ENCODE measurements at places on chromosomes 2 and 18.

GRCh38 chr2:218319813-218320365 is 27.6 kb upstream of the TMBIM1 start:
- DNase-seq, result no peak

DNA sequence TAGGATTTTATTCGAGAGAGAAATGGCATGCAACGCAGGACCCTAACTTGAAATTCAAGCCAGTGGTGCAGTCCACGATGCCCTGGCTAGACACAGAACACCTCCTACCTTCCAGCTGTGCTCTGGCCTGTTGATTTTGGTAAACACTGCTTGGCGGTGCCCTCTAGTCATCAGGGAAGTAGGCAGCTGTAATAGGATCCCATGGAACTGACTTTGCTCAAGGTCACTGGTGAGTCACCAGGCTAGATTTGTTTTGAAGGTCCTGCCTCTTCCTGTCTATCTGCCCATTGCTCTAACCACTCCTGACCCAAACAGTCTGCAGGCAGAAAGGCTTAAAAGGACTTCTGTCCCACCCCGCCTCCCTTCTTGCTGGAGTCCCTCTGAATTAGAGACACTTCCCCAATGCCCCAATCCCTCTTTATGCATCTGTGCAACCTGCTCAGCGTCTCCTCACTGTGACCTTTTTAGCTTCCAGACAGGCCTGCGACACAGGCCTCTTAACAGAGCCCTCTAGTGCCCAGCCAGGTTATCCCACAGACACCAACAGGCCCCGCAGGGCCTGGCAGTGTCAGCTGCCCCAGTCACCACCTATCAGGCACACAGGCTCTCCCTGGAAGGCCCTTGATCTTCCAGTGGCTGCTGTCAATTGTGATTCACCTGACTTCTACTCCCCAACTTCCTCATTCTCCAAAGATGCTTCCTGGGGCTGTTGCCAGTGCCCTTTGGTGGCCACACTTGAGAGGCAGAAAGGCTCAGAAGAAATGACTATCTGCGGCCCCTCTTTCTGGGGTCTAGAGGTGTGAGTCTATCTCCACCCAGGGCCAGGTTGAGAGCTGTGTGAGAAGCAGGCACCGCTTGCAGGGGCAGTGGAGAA is 5.2 kb downstream of the TMEM127 start:
- DNase-seq, result peak; percentile 69

- peak; percentile 63 for DNase-seq
These were observed 20.6 kb downstream of the DUSP11 start for GRCh38 chr2:73759285-73759764.

DNA sequence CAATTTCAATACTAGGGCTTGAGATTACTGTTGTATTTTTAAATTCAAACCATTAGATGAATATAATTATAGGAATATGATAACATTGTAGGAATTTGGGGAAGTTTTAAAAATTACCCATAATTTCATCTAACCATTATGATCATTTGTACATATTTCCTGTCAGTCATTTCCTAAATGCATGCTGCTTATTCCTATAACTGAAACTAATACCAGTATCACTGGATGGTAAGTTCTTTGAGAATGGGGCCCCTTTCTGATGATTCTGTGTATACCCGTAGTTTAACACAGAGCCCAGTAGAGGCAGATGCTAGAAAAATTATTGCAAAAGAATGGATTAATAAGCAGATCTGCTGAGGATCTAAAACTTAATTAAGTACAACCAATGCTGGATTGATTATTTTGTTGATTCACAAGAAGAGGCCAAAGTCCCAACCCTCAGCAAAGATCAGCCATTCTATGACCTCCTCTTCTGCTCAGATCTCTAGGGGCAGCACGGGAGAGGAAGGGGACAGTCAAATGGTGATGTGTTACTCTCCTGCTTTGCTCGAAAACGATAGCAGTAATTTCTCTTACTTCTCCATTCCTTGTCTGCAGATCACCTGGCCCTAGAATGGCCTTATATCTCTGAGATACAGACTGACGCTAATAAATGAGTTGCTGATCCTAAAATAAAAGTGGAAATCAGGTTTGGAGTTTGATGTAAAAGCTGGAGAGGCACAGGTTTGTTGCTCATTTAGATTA is 69.5 kb upstream of the PELI1 start:
- no peak for DNase-seq

GRCh38 chr2:123717636-123718334 is 307.3 kb upstream of the CNTNAP5 start:
- no peak for DNase-seq

DNA sequence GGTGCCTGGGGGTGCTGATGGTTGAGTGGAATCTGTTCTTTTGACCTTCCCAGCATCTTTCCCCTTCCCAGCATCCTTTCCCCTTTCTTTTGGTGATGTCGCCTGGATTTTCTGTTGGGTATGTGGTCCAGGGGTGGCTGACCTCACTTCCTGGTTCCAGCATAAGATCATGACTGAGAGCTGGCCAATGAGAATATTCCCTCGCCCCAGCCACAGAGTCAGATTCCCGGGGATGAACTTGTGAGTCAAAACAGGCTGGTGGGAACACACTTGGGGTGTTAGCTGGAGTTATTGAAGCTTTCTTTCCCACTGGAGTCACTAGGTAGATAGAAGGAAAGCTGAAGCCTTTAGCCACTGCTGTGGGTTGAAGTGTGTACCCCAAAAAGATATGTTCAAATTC is 28.0 kb upstream of the FOSL2 start:
- no peak for DNase-seq

DNA sequence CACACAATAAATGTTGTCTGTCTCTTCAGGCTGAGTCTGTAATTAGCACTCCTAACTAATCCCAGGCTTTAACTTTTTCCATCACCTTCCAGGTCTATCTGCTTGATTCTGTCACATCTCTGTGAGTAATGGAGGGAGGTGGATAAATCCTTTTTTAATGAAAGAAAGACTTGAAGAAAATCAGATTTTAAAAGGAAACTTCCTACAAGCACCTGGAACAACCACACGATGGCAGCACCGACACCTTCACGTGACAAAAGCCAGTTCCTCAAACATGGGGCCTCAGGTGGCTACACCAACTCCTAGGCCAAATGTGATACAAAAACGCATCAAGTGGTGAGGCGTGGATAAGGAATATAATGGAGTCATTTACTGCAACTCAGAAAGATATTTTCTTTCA is 41.8 kb downstream of the TGFBRAP1 start:
- DNase-seq, result peak; percentile 27

GRCh38 chr2:160268151-160268781 is 68.2 kb upstream of the ITGB6 start:
- DNase-seq, result no peak

- no peak for DNase-seq
These were observed 125.8 kb upstream of the ZNF804A start for GRCh38 chr2:184472481-184472880.

GRCh38 chr2:86185517-86186212 is 9.6 kb downstream of the IMMT start:
- no peak for DNase-seq

- no peak for DNase-seq
These were observed 90.1 kb downstream of the GAREM1 start for GRCh38 chr18:32380559-32380958.

GRCh38 chr2:26649992-26650712 is 9.0 kb upstream of the CIB4 start:
- DNase-seq, result no peak

- no peak for DNase-seq
These were observed 22.3 kb upstream of the CHMP1B start for GRCh38 chr18:11828786-11829432.

- DNase-seq, result peak; percentile 33
These were observed 55.9 kb downstream of the E2F6 start for GRCh38 chr2:11410101-11410500.

DNA sequence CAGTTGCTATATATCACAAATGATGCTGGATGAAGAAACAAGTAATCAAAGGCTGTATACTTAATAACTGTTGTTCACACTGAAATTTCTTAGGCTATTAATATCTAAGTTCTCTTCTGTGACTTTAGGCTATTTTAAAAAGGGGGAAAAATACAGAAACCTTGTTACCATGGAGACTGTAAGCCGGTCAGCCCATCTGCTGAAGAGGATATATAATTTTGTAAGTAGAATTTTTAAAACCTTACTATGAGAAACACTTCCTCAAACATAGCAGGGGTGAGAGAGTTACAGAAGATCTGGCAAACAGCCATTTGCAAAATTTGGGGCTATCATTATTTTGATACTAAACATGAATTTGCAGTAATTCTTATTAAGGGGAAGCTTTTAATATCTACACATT is 27.8 kb downstream of the CACNB4 start:
- no peak for DNase-seq

GRCh38 chr18:5295231-5295920 is at the start of gene ZBTB14:
Gene ZBTB14, minus strand, starts transcription at chr18:5295726. Its CDS starts 2,480 bp downstream, at chr18:5293246.
- peak; percentile 75 for DNase-seq

DNA sequence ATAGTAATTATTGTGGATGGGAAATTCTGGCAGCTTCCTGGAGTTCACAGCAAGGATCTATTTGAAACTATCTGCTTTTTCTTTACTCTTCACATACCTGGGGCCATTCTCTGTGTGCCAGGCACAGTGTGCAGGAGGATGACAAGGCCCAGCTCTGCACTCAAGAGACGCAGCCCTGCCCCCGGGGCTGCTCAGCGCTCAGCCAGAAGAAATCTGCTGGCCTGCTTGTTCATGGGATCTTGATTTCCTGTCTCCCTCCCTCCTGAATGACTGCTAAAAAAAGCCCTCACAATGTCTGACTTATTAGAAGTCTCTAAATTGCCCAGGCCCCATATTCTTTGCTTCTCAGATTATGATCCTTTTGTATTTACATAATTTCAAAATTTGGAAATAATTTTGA is 210.9 kb downstream of the DCDC2C start:
- DNase-seq, result peak; percentile 11

- no peak for DNase-seq
These were observed 4.9 kb downstream of the SMC6 start for GRCh38 chr2:17748745-17749144.

DNA sequence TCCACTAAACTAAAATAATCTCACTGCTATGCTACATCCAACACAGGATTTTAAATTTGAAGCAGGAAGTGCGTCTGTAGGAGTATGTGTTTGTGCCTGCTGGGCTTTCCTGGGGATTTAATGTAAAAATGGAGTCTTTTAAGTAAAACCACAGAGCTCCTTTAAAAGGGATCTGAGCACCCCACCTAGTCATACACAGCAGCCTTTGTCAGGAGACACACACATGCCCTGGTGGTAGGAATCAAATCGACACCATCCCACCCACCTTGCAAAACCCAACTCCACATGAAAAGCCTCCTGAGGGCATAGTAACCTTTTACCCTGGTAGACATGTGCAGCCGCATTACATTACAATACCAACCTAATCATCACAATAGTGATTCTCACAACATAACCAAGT is 29.1 kb downstream of the UXS1 start:
- no peak for DNase-seq

GRCh38 chr2:237765875-237766274 is 32.7 kb upstream of the RBM44 start:
- DNase-seq, result no peak

DNA sequence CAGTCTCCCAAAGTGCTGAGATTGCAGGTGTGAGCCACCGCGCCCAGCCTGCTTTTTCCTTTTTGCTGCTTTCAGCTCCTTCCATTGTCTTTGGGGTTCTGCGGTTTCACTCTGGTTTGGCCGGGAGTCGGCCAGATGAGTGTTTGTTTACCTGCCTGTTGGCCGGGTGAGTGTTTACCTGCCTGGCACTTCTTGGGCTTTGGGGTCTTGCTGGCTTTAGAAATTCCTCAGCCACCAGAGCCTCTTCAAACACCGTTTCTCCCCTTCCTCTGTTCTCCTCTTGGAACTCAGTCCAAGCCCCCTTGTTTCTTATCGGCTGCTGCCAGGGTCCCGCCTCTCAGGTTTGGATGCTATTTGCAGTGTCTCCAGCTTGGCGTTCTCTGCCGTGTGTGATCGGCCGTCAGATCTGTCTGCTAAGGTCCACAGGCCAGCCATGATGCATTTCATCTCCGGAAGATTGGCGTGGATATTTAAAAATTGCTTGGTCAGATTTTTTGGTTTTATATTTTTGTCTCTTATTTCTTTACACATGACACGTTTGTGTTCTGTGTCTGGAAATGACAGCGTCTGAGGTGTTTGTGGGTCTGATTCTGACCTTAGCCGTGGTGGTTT is 14.2 kb upstream of the GAL3ST2 start:
- no peak for DNase-seq

DNA sequence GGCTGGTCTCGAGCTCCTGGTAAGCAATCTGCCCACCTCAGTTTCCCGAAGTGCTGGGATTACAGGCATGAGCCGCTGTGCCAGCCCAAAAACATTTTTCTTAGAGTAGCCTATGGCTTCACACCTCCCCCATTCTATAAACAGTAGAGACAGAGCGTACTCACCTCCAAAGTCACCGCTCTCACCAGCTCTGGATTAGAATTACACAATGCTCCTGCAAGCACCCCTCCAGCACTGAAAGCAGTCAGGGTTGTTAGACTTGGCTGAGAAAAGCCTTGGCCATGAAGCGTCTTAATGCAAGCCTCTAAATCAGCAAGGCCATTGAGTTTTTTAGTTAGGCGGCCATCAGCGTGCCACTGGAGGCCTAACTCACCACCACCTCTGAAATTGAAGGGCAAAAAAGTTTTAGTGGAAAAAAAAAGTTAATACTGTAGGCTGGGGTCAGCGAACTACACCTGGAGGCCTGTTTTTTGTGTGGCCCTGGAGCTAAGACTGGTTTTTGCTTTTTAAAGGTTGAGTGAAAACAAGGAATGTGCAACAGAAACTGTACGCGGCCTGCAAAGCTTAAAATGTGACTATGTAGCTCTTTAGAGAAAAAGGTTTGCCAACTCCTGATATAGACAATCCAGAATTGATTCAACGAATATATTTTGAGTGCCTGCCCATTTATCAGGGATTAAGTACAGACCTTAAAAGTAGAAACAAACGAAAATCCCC is 34.6 kb downstream of the PREPL start:
- no peak for DNase-seq

All from fibroblast of skin of right biceps (primary cell).